Aorta (tissue), 5 donors: ENCODE measurements at places on chromosomes 16 and 17. TPM values are rescaled to one million over a fixed set of nuclear protein-coding genes. Genes with fewer than 3 reads are reported as not detected.

The MYH2 gene
- not detected for total RNA-seq

The PFN1 gene
- total RNA-seq, result 440 TPM

The KRT12 gene
- total RNA-seq, result not detected

The ARL5C gene
- total RNA-seq, result 0.54 TPM

The CRHR1 gene
- not detected for total RNA-seq

The C16orf90 gene
- total RNA-seq, result not detected

The RNF227 gene
- total RNA-seq, result 1.9 TPM

The KRT37 gene
- total RNA-seq, result not detected

The ALKBH5 gene
- total RNA-seq, result 91.5 TPM

The PRAC1 gene
- total RNA-seq, result not detected

The SLC16A11 gene
- total RNA-seq, result 1.3 TPM

The HNF1B gene
- not detected for total RNA-seq

DNA sequence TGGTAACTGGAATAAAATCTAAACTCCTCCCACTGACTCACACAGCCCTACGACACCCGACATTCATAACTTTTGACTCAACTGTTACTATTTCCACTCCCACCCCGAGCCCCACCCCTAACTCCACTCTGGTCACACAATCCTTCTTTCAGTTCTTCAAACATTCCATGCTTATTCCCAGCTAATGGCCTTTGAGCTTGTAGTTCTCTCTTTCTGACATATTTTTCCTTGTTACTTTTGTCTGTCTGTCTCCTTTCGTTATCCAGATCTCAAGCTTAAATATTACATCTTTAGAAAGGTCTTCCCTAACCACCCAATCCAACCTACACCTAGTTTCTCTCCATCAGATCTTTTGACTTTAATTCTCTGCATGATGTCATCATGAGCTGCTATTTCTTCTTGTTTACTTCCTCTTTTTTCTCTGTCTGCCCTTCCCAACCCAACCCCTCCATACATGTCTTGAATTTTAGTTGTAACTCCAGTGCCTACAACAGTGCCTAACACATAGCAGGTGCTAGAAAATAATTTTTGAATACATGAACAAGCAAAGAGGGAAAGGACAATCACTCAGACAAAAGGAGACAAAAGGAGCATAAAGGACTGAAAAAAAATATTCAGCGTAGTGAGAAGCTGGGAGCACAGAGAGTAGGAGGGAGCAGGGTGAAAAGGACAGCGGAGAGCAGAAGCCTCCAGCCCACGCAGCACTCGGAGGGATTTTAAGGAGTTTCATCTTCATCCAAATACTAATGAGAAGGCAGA is 65.2 kb upstream of the SMIM36 start:
- H3K27me3 ChIP-seq, result no peaks in the 10 kb centered on the region
- no peak overlapping the region for H3K4me3 ChIP-seq
- H3K36me3 ChIP-seq, result no peaks in the 10 kb centered on the region
- peak; percentile 52 for DNase-seq
- no peaks in the 10 kb centered on the region for H3K4me1 ChIP-seq

GRCh38 chr16:56330476-56330875 is 94.9 kb downstream of the AMFR start:
- H3K36me3 ChIP-seq, result no peaks in the 10 kb centered on the region
- H3K27me3 ChIP-seq, result no peaks in the 10 kb centered on the region
- no peak for DNase-seq
- H3K27ac ChIP-seq, result no peak overlapping the region

DNA sequence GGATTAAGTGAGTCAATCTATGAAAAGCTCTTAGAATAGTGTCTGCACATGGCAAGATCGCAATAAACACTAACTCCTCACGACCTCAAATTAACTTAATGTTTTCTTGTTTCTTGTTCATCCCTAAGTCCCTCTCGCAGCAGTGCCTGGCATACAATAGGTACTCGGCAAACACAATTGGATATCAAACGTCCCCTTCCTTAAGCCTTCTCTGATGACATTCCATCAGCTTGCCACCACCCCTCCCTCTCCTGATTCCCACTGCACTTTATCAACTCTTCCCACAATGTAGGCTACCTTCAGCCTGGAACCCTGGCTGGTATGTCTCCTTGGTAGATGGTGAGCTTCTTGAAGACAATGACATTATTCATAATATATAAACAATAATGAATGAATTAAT is 33.3 kb downstream of the CCDC42 start:
- no peak overlapping the region for H3K27ac ChIP-seq
- H3K36me3 ChIP-seq, result no peaks in the 10 kb centered on the region
- no peak overlapping the region for H3K4me3 ChIP-seq
- DNase-seq, result no peak

- H3K4me1 ChIP-seq, result no peaks in the 10 kb centered on the region
- H3K36me3 ChIP-seq, result no peaks in the 10 kb centered on the region
- no peak overlapping the region for H3K4me3 ChIP-seq
- H3K27me3 ChIP-seq, result no peaks in the 10 kb centered on the region
- H3K27ac ChIP-seq, result no peak overlapping the region
Measured at GRCh38 chr16:49484936-49485335, 111.3 kb downstream of the C16orf78 start.

DNA sequence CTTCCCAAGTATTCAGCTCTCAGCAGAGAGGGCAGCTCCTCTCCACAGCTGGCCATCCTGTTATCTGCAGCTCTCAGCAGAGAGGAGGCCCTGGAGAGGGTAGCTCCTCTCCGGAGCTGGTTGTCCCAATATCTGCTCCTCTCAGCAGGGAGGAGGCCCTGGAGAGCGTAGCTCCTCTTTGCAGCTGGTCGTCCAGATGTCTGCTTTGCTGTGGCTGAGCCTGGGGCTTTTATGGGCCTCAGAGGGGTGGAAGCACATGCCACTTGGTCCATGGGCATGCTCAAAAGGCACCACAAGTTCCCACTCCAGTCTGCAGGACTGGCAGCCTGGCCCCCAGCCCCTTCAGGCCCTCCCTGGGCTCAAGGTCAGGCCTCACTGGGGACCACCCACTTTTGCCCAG is 314.3 kb downstream of the KCNJ2 start:
- peak; percentile 51 for DNase-seq
- H3K36me3 ChIP-seq, result no peaks in the 10 kb centered on the region

DNA sequence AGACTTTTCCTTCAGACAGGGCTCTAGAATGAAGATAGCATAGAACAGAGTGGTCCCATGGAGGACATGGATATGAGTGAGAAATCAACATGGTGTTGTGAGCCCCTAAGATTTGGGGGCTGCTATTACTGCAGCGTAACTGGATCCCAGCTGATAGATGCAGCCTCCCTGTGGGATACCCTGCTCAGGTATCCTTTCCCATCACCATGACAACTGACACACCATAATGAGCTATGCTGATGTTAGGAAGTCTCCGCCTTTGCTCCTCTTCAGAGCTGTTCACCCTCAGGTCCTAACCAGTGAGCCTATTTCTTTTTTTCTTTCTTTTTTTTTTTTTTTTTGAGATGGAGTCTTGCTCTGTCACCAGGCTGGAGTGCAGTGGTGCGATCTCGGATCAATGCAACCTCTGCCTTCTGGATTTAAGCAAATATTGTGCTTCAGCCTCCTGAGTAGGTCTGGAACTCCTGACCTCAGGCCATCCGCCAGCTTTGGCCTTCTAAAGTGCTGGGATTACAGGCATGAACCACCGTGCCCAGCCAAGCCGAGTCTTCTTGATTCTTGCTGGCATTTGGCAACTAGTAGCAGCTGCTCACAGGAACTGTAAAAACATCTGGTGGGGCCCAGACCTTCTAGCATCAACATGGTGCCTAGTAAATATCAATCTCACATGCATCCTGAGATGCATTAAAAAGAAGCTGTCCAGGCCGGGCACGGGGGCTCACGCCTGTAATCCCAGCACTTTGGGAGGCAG is 17.1 kb downstream of the STX4 start:
- no peaks in the 10 kb centered on the region for H3K36me3 ChIP-seq
- H3K4me1 ChIP-seq, result no peaks in the 10 kb centered on the region
- no peaks in the 10 kb centered on the region for H3K27me3 ChIP-seq
- no peak for DNase-seq
- no peak overlapping the region for H3K27ac ChIP-seq
- no peak overlapping the region for H3K4me3 ChIP-seq

DNA sequence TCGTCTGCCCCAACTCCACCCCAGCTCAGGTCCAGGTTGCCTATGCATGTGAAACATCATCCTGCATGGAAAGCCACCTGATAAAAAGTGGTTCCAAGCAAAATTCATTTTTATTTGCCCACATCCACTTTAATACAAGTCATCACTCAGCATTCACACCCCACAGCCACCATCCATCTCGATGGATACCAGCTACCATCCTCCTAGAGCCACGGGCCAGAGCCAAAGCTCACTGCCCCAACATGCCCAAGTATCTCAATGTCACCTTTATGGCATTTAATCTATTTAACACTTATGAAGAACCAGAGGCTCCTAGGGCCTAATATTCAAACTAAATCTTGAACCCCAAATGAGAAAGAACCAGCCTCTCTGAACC is 70.5 kb downstream of the COPRS start:
- no peaks in the 10 kb centered on the region for H3K4me1 ChIP-seq
- no peaks in the 10 kb centered on the region for H3K36me3 ChIP-seq
- peak overlapping the region; percentile 46 for H3K27ac ChIP-seq
- DNase-seq, result no peak
- H3K27me3 ChIP-seq, result no peaks in the 10 kb centered on the region
- no peak overlapping the region for H3K4me3 ChIP-seq

- no peak overlapping the region for H3K27ac ChIP-seq
- no peak for DNase-seq
- no peaks in the 10 kb centered on the region for H3K27me3 ChIP-seq
- H3K4me3 ChIP-seq, result no peak overlapping the region
Measured at GRCh38 chr16:56965149-56966092, 3.7 kb downstream of the CETP start.

DNA sequence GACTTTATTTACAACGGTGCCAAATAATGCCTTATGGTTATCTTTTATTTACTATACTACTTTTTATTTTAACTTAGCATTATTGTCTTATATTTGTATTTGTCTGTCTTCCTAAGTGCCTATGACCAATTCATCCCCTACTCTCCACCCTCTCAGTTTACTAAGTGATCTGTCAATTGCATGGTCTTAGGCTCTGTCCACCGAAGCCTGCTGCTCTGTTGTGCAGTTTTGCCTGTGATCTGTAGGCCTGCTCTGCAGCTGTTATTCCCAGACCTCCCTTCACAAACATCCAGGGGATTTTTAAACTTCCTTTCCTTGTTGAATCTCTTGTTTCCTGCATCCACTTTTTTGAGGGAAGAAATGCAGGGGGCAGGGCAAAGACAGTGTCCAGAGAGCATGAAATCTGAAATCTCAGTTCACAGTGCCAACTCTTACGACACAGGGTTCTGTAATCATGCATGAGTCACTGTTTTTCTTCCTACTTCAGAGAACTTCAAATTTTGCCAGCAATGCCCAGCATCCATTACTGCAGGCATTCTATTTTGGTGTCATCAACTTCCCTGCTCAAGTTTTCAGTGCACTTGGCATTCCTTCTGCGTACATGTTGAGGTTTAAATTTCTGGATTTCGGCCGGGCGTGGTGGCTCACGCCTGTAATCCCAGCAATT is 11.4 kb downstream of the SLFN5 start:
- DNase-seq, result peak; percentile 69
- H3K27me3 ChIP-seq, result no peaks in the 10 kb centered on the region
- H3K27ac ChIP-seq, result peak overlapping the region; percentile 66
- H3K4me1 ChIP-seq, result no peaks in the 10 kb centered on the region
- H3K36me3 ChIP-seq, result no peaks in the 10 kb centered on the region

DNA sequence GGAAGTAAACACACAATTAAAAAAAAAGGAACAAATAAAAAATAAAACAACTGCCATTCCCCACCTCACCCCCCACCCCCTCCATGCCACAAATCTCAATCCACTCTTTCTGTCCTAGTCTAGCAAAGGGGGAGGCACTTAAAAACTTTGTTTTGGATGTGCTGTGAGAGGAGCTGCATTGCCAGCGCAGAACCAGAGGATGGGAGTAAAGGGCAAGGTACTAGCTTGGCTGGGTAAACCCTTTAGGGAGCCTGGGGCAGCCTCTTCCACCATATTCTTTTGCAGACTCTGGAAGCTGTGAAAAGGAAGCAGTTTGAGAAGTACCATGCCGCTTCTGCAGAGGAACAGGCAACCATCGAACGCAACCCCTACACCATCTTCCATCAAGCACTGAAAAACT is 1.4 kb downstream of the MRPS7 start:
- no peak overlapping the region for H3K4me3 ChIP-seq
- no peak overlapping the region for H3K27ac ChIP-seq
- DNase-seq, result no peak
- H3K36me3 ChIP-seq, result peaks cover 3% of the 10 kb centered on the region

- DNase-seq, result no peak
- H3K27ac ChIP-seq, result no peak overlapping the region
- no peaks in the 10 kb centered on the region for H3K27me3 ChIP-seq
- H3K4me3 ChIP-seq, result no peak overlapping the region
- H3K36me3 ChIP-seq, result no peaks in the 10 kb centered on the region
- H3K4me1 ChIP-seq, result no peaks in the 10 kb centered on the region
Measured at GRCh38 chr16:3681206-3681605, 26.7 kb downstream of the DNASE1 start.

GRCh38 chr16:28131181-28131580 is 67.7 kb upstream of the GSG1L start:
- H3K27ac ChIP-seq, result no peak overlapping the region
- H3K4me1 ChIP-seq, result no peaks in the 10 kb centered on the region
- H3K4me3 ChIP-seq, result no peak overlapping the region
- H3K36me3 ChIP-seq, result no peaks in the 10 kb centered on the region
- H3K27me3 ChIP-seq, result no peaks in the 10 kb centered on the region

DNA sequence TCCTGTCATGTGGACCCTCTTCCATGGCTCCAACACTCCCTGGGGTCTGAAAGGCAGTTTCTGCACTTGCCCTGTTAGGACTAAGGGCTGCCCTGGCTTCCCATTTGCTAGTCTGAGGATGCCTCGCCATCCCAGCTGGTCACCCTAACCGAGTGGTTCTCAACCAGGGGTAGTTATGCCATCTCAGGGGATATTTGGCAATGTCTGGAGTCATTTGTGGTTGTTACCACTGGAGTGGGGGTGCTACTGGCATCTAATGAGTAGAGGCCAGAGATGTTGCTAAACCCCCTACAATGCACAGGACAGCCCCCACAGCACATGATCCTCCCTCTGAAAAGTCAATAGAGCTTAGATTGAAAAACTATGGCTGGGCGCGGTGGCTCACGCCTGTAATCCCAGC is 26.9 kb upstream of the CDH1 start:
- no peaks in the 10 kb centered on the region for H3K36me3 ChIP-seq
- H3K4me1 ChIP-seq, result no peaks in the 10 kb centered on the region
- H3K4me3 ChIP-seq, result no peak overlapping the region
- H3K27ac ChIP-seq, result no peak overlapping the region
- no peaks in the 10 kb centered on the region for H3K27me3 ChIP-seq

- no peaks in the 10 kb centered on the region for H3K4me1 ChIP-seq
- H3K4me3 ChIP-seq, result no peak overlapping the region
- H3K36me3 ChIP-seq, result no peaks in the 10 kb centered on the region
- no peak overlapping the region for H3K27ac ChIP-seq
- H3K27me3 ChIP-seq, result no peaks in the 10 kb centered on the region
Measured at GRCh38 chr16:48824271-48824670, 214.3 kb upstream of the N4BP1 start.

GRCh38 chr17:17641621-17642409 is 39.4 kb upstream of the RAI1 start:
- H3K4me1 ChIP-seq, result no peaks in the 10 kb centered on the region
- H3K27me3 ChIP-seq, result no peaks in the 10 kb centered on the region
- DNase-seq, result peak; percentile 90
- no peaks in the 10 kb centered on the region for H3K36me3 ChIP-seq
- H3K27ac ChIP-seq, result no peak overlapping the region
